ENCODE measurements at places on chromosomes 2 and 18.

GRCh38 chr2:158688721-158689120, 106.4 kb upstream of the DAPL1 start:
- DNase-seq: no peak

DNA sequence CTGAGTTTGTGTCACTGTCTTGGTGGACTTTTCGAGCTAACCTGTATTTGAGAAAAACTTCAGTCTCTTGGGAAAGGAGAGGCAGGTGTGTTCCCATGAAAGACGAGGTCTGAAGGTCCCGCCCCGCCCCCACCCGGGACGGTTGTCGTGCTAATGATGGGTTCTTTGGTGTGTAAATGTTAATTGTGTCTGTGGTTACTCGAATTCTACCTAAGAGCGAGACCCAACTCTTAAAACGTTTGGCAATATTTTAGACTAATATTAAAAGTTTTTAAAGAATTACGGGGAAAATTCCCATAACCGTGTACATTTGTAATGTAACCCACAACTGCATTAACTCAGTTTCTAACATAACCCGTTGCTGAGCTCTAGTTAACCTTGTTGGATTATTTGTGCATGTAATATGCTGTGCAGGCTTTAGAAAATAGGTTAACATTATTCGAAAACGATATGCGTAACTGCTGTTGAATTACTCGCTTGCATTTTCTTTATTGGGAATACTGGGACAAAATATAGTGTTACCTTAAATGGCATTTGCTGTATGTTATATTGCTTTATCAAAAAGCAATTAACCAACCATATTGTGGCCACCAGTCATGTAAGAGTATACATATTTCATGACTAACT, 833 bp downstream of the EPB41L5 start:
- no peak for DNase-seq

- no peak for DNase-seq
These were observed 651 bp upstream of the STAM2 start for GRCh38 chr2:152176113-152176714.

DNA sequence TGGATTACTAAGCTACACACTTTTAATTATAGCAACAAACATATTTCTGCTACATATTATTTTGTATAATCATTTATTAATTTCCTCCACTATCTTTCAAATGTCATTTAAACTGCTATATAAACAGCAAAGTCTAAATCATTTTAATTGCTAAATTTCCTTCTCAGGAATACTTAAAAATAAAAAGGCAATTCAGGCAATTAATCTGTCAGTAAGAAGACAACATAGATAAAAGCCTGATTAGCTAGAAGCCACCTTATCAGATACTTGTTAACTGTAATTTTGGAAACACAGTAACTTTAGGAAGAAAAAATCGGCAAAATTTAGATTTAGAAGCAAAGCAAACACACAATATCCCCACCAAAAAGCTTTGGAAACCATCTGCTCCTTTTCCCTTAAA, 188.2 kb upstream of the ZNF804A start:
- no peak for DNase-seq

DNA sequence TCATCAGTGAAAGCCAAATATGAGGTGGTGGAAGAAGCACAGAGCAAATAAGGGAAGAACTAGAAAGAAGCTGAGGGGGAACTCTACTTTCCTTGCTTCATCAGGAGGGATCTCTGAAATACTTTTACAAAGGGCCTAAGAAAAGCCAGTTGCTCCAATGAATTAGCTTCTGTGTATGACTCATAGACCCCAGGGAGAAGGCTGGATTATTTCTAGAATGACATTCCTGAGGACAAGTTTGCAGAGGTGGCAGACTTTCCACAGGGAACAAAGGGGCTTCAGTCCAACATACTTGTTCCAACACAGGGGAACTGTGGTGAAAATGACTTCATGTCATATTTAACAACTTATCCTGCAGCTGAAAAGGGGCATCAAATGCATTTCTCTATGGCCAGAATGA, 29.0 kb downstream of the DOK1 start:
- DNase-seq: no peak

GRCh38 chr2:20050104-20050645, 1.3 kb downstream of the LAPTM4A start:
- no peak for DNase-seq

GRCh38 chr2:134973241-134974138, 54.9 kb downstream of the CCNT2 start:
- no peak for DNase-seq

GRCh38 chr2:111654829-111655228, 229.2 kb downstream of the ANAPC1 start:
- DNase-seq: no peak

DNA sequence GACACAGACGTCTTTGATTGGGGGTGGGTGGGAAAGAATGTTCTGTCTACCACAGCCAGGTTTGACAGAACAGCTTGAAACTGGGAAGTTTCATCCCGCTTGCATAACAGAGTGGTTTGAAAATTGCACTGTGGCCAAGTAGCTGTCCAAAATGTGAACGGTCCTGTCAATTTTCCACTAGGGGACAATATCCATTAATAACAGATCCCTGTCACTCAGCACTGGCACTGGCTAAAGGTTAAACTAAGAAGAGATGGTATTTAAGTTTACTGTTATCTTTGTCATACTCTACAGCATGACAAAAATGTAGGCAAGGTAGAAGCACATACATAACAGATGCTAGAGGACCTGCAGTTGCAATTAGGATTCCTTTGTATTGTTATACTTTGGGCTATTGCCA, 55.6 kb upstream of the ACMSD start:
- DNase-seq: no peak

DNA sequence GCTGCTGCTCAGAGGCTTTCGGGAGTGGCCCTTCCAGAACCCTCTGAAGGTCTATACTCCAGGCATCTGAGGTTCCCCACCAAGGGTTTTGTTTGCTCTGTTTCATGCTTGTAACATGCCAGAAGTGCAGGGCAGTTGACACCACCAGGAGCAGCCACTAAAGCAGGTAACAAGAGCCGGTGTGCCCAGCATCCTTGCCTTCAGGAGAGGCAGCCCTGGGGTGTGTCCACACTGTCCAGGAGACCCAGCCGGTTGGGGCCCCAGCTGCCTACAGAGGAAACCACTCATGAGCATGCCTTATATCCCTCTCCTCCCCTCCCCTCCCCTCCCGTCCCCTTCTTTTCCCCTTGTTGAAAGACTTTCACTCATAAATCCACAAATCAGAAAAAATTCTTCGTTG, 93.1 kb downstream of the CD8B2 start:
- DNase-seq: no peak

DNA sequence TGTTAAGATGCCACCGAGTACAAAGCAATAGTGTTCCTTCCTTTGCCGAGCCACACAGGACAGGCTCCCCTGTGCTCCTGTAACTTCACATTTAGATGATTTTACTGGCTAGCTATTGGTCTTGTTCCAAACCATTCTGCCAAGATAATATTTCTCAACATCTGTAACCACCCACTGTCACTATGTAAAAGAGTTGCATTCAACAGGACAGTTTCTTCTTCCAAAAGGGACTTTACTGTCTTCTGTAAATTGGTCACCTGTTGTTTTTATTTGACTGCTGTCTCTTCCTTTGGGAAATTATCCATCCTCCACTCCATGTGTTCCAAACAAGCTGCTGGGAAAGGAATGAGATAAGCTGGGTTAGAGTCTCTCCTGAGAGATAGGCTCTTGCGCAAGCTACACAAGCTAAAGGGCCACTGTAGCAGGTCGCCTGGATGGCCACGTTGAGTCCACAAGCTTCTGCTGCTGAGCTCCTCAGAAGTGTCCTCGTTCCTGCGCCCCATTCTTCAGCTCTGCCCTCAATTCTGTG, 14.4 kb upstream of the BZW1 start:
- DNase-seq: no peak

DNA sequence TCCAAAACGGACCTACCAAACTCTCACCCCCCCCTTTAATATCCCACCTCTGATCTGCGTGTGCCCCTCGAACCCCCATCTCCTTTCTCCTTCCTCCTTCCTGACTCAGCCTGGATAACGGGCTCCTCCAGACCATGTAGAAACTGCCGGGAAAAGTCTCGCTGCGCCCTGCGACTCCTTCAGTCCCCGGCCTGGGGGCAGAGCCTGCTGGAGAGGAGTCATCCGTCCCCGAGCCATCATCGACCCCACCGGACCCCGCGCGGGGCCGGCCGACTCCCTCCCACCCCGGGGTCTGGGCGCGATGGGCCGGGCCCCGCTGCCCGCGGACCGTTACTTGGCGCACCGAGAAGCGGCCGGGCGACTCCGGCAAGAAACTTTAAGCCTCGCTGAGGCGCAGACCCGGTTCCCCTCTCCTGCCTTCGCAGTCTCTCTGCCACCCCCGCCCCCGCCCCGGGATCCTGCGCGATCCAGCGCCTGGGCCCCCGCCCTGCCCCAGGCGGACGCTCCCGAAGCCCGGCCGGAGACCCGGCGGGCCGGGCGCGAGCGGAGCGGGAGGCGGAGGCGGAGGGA, 3.4 kb downstream of the ZEB2 start:
- no peak for DNase-seq

GRCh38 chr2:187853381-187853791, 299.2 kb upstream of the TFPI start:
- no peak for DNase-seq

GRCh38 chr2:15620340-15620739, 28.7 kb downstream of the DDX1 start:
- no peak for DNase-seq

DNA sequence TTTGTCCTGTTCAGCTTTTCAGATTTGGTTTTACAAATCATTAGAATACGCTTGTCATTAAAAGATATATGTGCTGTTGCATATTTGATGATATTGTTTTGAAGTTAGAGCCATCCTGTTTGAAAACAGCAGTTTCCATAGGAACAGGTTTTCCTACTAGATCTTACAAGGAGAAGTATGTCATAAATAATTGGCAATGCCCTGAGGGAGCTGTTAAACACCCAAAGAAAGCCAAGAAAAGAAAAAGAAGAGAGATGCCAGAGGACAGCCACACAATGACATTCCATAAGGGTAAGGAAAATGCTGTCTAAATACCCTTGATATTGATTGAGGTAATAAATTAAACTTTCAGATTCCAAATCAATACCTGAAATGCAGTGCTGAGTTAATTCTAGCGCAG, 392.2 kb upstream of the CRIM1 start:
- no peak for DNase-seq

- no peak for DNase-seq
These were observed 50.2 kb downstream of the MCFD2 start for GRCh38 chr2:46865181-46865970.

All from stimulated activated CD8-positive, alpha-beta memory T cell treated with anti-CD3 and anti-CD28 coated beads, Interleukin-2, amount 100 ng/mL, for 1 hour (primary cell).